Jurkat, Clone E6-1 (cell line): ENCODE measurements at places on chromosomes 13 and 19.
A peak's percentile ranks its signal among the peaks of the same experiment; 100 is the strongest.

DNA sequence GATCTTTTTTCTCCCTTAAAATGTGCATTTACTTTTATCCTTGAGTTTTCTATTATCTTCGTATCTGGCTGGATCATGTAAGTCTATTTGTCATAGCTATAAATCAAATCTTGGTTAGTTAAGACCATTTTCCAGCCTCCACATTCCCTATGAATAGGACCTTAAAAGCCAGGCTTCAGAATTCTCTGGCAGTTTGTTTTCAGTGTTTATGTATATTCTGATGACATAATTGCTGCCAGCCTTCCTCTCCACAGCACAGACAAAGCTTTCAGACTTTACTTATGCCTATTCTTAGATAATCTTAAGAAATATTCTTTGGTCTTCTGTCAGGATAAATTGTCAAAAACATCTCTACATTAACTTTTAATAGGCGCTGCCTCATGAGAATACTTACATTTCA lies 870.8 kb upstream of the SPRY2 start:
- no peak for DNase-seq

DNA sequence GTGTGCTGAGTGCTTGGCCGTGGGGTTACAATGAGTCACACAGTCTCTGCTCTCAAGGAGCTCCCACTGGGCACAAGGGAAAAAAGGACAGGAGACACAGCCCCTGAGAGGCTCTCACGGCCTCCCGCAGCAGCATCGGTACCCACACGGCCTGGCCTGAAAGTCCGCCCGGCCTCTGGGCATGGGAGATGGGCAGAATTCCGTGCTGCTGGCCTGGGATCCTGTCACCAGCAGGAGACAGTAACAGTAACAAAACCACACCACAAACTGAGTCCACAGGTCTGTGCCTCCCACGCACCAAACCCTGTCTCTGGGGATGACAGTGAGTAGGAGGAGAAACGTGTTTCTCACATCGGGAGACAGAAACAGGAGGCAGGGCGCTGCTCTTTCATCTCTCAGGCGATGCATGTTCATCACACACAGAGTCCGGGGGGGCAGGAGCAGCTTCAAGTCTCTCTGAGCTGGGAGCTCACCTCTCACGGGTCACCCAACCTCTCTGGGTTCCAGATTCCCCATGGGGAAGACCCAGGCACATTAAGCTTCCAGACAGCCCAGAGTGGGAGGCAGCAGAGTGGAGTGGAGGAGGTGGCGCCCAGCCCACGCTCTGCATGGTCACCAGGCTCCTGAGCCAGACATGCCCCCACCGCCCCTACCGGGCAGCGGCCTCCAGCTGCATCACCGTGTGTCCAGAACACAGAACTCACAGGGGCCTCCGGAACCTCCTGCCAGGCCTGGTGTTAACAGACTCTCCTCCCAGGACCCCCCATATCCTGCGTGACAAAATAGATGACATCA lies 124.7 kb upstream of the VSTM2B start:
- no peak for DNase-seq

- peak; percentile 37 for DNase-seq
Measured at GRCh38 chr19:2974342-2975041, 2.9 kb upstream of the TLE6 start.

- DNase-seq: no peak
Measured at GRCh38 chr13:101085551-101085950, 330.8 kb downstream of the NALCN start.

GRCh38 chr19:6712231-6712630 lies 8.2 kb downstream of the C3 start:
- no peak for DNase-seq

DNA sequence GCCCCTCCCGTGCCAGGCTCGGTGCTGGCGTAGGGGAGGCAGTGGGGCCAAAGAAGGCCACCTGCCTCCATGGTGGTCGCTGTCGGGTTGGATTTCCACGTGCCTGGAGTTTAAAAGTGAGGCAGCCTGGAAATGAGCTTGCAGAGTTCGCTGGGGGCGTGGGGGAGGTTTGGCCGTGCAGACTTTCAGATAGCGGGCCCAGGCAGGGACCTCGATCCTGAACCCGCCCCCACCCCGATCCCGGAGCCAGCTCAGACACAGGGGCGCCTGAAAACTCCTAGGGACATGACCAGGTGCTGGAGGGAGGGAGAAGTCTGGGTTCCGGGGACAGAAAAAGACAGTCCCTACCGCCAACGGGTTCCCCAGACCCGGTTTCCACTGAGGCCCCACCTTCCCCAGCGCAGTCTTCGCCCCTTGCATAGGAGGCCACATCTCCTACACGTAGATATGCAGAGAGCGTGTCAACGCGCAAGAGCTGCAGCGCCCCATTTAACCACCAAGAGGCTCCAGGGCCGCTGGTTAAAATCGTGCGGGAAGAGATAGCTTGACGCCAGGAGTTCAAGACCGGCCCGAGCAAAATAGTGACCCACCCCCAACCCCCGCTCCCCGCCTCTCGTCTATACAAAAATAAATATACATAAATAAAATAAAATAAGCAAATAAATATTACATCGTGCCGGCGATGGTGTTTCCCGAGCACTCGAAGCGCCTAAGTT lies 8.5 kb downstream of the CCDC8 start:
- DNase-seq: no peak

GRCh38 chr13:26593661-26594060 lies 36.2 kb downstream of the WASF3 start:
- DNase-seq: no peak

DNA sequence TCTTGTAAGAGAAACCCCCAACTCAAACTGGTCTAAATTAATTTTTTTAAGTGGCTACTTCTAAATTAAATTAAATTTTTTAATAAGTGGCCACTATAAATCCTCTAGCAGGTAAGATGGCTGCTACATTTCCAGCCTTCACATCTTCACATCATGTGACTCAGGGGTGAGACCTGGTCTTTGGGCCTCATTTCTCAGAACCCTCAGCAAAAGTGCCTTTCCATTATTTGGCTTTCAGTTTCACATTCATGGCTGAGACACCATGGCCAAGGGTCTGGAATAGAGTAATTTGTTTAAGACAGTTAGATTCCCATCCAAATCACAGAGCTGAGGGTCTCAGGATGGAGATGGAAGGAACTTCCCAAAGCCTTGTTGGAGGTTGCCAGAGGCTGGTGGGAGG lies 47.5 kb downstream of the DCT start:
- DNase-seq: no peak

- DNase-seq: no peak
Measured at GRCh38 chr13:107838588-107839161, 376.7 kb downstream of the LIG4 start.

DNA sequence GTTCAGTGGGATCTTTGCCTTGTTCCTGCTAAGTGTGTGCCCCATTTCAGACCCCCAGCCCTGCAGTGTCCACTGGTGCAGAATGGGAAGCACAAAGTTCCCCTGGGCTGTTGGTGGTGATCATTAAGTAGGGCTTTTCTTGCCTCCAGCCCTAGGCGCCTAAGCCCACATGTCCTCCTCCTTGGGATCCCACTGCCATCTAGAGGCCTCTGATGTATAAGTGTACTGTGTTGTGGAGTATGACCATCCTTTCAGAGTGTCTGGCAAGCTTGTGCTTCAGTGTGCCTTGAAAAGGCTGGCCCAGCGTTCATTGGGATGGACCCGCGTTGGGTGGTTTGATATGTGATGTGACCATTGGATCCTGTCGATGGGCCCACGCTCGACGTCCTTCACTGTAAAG lies 71.2 kb downstream of the WASF3 start:
- peak; percentile 38 for DNase-seq

GRCh38 chr19:58581227-58582141 lies 8.3 kb upstream of the MZF1 start:
- DNase-seq: peak; percentile 89

DNA sequence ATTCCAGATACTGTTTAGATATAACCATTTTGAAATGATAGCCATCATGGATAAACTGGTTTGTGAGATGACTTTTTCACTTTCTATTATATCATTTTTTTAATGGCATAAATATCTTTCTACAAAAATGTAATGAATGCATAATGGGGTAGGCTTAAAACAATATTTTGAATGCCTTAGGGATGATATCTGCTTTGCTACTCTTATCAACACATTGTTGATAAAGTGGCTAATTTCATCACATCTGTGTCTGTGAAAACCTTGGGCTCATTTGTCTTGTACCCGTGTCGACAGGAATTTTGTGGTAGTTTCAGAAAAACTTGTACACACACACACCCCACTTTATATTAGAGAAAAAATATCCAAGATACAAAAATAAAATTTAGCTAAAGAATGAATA lies 44.1 kb downstream of the SLITRK6 start:
- no peak for DNase-seq

- no peak for DNase-seq
Measured at GRCh38 chr13:80611310-80611709, 270.4 kb upstream of the SPRY2 start.

- DNase-seq: no peak
Measured at GRCh38 chr13:110294146-110294545, 12.8 kb downstream of the COL4A1 start.

GRCh38 chr19:11269408-11269807 lies 7.1 kb upstream of the DOCK6 start:
- no peak for DNase-seq

DNA sequence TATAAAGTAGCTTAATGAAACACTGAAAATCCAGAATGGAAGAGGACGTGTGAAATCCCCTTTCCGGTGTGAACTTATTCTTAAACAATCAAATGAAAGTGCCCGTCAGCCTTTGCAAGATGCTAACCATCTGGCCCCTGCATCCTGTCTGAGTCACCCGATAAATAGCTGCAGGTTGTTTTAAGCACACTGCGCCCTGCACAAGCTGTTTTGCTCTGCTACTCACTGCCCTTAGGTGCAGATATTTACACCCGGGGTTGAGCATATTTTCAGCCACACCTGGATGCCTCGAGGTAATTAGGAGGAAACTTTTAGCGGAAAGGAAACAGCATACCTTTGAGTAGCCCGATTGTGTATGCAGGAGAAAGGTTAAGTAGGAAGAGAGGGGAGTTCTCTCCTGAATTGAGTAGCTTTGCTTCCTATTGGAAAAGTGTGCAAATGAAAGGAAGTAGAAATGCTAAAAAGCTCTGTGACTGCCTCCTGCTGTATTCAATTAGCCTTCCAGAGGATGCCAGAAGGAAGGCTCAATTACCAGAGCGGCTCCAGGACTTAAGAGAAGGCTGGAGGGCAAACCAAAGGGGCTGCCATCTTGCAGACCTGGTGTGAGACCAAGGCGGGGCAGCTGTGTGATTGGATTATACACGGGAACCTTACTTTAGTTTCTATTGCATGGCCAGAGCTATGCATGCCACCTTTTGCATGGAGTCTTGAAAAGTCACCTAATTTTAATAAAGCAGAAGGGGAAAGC lies 42.5 kb downstream of the IRS2 start:
- DNase-seq: peak; percentile 12
